ENCODE measurements at places on chromosomes 12 and 14. TPM values are rescaled to one million over a fixed set of nuclear protein-coding genes. Genes with fewer than 3 reads are reported as not detected.

Gene SERPINA12
- total RNA-seq = not detected

Gene GALNT8
- not detected for total RNA-seq

Gene KCNJ8
- 0.29 TPM for total RNA-seq

Gene HCAR2
- 0.29 TPM for total RNA-seq

Gene EID3
- total RNA-seq = 8.0 TPM

Gene TDRD9
- total RNA-seq = not detected

Gene TMPO
- total RNA-seq = 88.0 TPM

Gene LRRC43
- total RNA-seq = 0.37 TPM

Gene TCL1B
- not detected for total RNA-seq

Gene CBLN3
- total RNA-seq = 1.4 TPM

Gene MIP
- total RNA-seq = not detected

Gene REC8
- total RNA-seq = 2.6 TPM

Gene MYBPC1
- total RNA-seq = not detected

Gene GNPNAT1
- 47.2 TPM for total RNA-seq

Gene MMP17
- total RNA-seq = 10.2 TPM

Gene ZBTB42
- total RNA-seq = 3.5 TPM

Gene TMEM132D
- not detected for total RNA-seq

Gene TMEM116
- 5.3 TPM for total RNA-seq

Gene MSI1
- total RNA-seq = 1.1 TPM

Gene GALNT4
- 4.8 TPM for total RNA-seq

Gene MUCL1
- not detected for total RNA-seq

Gene ZDHHC22
- 0.46 TPM for total RNA-seq

Gene GRIP1
- total RNA-seq = 4.9 TPM

Gene LMNTD1
- total RNA-seq = not detected

Gene RND1
- total RNA-seq = 17.8 TPM

Gene OVCH1
- not detected for total RNA-seq

Gene TMEM63C
- total RNA-seq = 0.96 TPM

Gene SERPINA10
- 0.04 TPM for total RNA-seq

Gene SLC6A13
- total RNA-seq = 0.33 TPM

Gene KIF21A
- total RNA-seq = 23.0 TPM

Gene GNB3
- total RNA-seq = 2.2 TPM

Gene KANSL2
- total RNA-seq = 36.9 TPM

Gene ZNF384
- total RNA-seq = 63.5 TPM

Gene SLC7A8
- total RNA-seq = 0.72 TPM

Gene PRH2
- not detected for total RNA-seq

Gene ANG
- total RNA-seq = 10.6 TPM

Gene CD163
- not detected for total RNA-seq

Gene OAS2
- total RNA-seq = 0.21 TPM

Gene CLEC2A
- total RNA-seq = not detected

Gene NT5DC3
- total RNA-seq = 6.8 TPM

Gene UBE3B
- total RNA-seq = 15.2 TPM

Gene MMP14
- 0.51 TPM for total RNA-seq

Gene OTOGL
- total RNA-seq = not detected

Gene HOXC10
- 2.9 TPM for total RNA-seq

Gene STYK1
- 0.28 TPM for total RNA-seq

Gene COL2A1
- 0.13 TPM for total RNA-seq

Gene KRT2
- total RNA-seq = not detected

Gene CLEC9A
- total RNA-seq = not detected

Gene PIANP
- 1.2 TPM for total RNA-seq

Gene CLMN
- total RNA-seq = 5.6 TPM

Gene KRT81
- total RNA-seq = 4,015 TPM
